ENCODE measurements at places on chromosomes 11 and 22.
A peak's percentile ranks its signal among the peaks of the same experiment; 100 is the strongest.

GRCh38 chr11:10913075-10913474 is 55.2 kb upstream of the ZBED5 start:
- DNase-seq, result no peak

GRCh38 chr11:1511937-1512496 is 25.4 kb upstream of the MOB2 start:
- no peak for DNase-seq

DNA sequence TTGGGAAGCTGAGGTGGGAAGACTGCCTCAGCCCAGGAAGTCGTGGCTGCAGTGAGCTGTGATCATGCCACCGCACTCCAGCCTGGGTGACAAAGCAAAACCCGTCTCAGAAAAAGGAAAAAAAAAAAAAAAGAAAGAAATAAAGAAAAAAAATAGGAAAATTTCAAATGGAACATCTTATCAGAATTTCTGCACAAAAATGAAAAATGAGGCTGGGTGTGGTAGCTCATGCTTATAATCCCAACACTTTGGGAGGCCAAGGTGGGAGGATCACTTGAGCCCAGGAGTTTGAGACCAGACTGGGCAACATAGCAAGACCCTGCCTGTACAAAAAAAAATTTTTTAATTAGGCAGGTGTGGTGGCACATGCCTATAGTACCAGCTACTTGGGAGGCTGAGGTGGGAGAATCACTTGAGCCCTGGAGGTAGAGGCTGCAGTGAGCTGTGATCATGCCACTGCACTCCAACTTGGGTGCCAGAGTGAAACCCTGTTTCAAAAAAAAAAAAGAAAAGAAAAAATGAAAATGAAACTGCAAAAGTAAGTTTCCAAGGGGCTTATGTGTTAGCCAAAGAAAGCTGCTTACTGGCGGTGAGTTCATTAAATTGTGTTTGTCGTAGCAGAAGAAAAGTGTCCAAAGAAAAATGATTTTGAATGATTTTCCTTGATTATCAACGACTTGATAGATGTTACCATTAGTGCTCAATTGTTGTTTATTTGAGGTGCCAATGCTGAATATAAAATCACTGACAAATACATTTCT is 7.5 kb upstream of the CRKL start:
- no peak for DNase-seq

DNA sequence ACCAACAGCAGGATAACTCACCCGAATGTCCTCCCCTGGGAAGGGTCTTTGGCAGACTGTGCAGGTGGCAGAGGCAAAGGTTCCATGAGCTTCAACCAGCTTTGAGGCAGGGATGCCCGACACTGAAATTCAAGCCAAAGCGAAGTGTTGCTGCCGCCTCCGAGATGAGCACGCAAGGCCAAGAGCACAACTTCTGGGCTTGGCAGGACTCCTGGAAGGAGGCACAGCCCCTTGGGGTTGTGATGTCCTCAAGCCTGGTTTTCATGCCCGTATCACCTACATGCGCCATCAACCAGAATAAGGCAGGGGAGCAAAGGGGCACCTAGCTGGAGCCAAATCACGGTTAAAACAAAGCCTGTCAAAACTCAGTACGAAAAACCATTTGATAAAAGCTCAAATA is 5.7 kb downstream of the SIRT3 start:
- DNase-seq, result no peak

DNA sequence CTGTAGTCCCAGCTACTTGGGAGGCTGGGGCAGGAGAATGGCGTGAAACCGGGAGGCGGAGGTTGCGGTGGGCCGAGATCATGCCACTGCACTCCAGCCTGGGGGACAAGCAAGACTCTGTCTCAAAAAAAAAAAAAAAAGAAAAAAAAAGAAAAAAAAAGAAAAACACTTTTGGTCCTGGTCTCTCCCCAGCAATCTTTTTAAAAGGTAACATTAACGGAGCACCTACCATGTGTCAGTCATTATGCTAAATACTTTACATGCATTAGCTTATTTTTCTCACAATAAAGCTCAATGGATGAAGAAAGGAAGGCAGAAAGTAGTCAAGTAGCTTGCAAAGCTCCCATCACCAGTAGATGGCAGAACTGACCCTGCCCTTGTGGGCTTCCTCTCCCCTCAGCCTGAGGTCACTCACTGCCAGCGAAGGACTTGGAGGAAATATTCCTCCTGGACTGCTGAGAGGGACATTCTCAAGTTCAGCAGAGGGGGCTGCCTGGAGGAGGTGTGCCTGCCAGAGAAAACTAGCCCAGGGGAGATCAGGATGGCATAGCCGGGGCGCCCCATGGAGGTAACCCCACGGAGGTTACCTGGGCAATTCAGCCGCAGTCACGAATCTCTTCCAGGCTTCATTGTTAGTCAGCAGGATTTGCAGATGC is 15.5 kb downstream of the APOL3 start:
- peak; percentile 70 for DNase-seq

GRCh38 chr11:118238421-118238820 is 13.6 kb upstream of the JAML start:
- DNase-seq, result no peak

DNA sequence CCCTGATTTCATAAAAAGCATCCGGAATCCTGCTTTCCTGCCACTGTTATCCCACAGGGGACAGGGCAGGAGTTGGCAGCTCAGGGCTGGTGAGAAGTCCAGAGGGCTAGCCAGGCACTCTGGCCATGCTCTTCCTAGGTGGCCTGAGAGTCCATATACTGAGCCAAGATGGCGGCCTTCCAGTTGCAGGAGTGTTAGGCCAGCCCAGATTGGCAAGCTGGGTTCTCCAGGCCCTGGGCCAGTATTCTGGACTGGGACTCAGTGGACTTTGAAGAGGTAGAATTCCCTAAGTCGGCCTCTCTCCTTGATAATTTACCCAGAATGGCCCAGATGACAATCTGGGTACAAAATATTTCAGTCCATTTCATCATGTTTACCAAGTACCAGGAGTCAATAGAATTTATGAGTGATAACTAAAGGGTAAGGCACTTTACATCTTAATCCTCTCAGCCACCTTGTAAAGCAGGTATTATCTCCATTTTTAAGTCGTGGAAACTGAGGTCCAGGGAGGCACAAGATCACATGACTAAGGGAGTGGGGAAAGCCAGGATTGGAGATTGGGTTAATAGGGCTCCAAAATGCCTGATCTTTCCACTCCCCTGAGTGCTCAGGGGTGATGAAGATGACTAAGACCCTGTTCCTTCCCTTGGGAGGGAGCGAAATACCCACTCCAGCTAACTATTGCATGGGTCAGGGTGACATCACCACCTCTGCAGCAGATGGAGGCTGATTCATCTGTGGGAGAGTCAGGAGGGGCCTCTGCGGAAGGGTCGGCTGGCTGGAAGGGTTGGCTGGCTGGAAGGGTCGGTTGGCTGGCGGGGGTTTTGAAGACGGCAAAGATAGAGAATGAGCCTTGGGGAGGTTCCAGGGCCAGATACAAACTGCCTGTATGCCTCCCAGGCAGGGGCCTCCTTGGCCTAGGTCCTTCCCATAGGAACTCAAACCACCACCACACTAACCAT is 1.2 kb upstream of the MICALL1 start:
- DNase-seq, result no peak

- DNase-seq, result peak; percentile 60
Measured at GRCh38 chr11:16785520-16786128, 47.2 kb downstream of the C11orf58 start.

DNA sequence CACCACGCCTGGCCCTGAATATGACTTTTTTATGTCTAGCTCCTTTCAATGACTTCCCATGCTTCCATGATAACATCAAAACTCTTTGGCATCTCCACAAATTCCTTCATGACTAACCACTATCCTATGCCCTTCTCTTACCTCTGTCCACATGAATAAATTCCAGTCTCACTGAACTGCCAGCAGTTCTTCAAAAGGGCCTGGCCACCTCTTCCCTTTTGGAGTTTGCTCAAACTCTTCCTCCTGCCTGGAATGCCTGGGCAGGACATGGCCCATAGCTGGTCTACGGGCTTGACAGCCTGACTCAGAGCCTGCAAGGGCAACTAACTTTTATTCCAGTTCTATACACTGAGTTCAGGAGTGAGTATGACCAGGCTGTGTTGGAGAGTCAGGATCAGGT is 41.8 kb upstream of the ZBTB16 start:
- DNase-seq, result no peak

DNA sequence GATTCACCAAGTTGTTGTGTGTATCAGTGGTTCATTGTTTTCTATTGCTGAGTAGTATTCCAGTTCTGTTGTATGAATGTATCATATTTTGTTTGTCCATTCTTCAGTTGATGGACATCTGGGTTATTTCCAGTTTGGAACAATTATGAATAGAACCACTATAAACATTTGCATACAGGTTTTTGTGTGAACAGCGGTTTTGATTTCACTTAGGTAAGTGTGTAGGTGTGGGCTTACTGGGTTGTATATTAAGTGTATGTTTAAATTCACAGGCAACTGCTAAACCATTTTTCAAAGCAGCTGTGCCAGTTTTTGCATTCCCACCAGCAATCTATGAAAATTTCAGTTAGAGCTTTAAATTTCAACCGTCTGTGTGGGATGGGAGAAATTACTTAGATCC is 217.8 kb downstream of the NELL1 start:
- no peak for DNase-seq

DNA sequence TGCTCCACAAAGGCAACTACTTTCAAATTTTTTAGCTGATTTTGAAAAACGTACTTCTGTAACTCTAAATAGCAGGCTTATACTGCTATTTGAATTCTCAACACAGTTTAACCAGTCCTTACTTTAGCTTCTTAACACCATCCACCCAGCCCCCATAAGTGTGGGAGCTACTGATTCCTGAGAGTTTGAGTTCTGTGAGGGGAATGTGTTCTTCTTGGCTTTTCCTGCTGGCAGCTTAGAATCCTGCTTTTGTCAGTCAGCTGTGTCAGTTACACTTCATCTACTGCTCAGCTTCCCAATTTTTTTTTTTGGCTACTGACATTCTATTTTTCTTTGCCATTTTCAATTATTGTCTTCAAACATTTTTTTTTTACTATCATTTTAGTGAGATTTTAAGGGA is 440.4 kb downstream of the INSC start:
- no peak for DNase-seq

- DNase-seq, result peak; percentile 91
Measured at GRCh38 chr11:57644748-57645688, 4.7 kb downstream of the YPEL4 start.

DNA sequence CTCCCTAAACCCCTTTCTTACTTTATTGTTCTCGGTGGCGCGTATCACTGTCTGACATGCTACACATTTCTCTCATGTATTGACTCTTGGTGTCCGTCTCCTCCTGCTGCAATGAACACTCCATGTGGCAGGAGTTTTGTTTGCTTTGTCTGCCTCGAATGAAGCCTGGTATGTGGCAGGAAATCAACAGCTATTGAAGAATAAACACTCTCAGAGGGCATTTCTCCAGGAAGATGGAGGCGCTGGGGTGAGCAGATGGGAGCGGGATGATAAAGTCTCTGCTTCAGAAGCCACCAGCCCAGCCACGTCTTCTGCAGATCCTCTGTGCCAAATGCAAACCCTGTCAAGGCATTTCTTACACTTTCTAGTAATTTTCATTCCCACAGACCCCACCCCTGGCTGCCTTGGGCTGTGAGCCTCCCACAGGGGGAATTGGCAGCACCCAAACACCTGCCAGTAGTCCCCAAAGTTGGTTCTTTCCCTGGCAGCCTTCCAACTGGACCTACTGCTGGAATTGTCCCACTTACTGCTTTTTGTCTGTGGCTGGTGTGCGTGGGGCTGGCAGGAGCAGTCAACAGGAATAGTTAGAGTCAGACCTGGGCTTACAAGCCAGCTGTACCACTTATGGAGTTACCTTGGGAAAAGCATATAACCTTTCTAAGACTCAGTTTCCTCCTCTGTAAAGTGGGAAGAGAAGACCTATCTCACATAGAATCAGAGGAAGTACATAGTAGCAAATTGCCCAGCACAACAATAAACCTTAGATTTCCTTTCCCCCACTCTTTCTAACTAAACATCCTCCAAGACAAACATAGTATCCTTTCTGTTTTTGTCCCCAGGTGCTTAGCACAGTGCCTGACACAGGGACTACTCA is 13.3 kb upstream of the IL10RA start:
- DNase-seq, result no peak

GRCh38 chr11:1647901-1648652 is 18.5 kb downstream of the KRTAP5-5 start:
- DNase-seq, result no peak

- DNase-seq, result no peak
Measured at GRCh38 chr11:14067686-14068085, 105.2 kb downstream of the SPON1 start.

DNA sequence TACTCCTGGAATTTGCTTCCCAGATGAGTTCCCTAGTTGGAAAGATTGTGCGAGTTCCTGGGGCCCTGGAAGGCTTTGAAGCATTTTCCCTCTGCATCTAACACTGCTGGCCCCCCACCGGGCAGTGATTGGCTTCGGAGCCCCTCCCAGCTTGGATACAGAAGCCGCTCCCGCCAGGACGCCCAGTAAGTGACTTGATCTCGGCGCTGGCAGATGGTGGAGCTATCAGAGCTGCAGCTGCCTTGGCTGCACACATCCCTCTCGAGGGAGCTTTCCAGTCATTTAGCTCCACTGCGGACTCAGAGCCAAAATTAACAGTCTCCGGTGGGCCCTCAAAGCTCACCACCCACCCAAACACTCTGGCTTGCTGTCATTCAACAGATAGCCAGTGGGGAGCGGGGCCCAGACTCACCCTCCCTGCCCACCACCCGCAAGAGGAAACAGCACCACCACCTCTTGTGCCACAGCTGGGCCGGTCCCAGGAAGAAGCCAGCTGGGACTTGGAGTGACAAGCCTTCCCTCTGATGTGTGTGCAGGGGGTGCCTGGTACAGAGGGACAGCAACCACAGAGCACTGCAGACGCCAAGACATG is 162.3 kb downstream of the TRIM29 start:
- no peak for DNase-seq

DNA sequence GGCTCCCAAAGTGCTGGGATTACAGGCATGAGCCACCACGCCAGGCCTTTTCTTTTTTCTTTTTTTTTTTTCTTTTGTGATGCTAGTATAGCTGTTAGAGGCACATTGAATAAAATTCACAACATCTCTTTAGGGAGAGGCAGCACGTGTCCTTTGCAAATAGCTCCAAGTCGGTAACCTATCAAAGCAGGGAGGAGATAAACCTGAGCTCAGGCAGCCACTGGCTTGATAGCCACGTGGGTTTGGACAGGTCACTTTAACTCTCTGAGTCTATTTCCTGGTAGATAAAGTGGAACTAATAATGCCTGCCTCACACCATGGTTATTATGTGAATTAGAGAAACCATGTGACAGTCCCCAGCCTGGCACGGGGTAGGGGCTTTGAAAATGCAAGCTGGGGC is 43.1 kb upstream of the ATXN10 start:
- DNase-seq, result no peak

DNA sequence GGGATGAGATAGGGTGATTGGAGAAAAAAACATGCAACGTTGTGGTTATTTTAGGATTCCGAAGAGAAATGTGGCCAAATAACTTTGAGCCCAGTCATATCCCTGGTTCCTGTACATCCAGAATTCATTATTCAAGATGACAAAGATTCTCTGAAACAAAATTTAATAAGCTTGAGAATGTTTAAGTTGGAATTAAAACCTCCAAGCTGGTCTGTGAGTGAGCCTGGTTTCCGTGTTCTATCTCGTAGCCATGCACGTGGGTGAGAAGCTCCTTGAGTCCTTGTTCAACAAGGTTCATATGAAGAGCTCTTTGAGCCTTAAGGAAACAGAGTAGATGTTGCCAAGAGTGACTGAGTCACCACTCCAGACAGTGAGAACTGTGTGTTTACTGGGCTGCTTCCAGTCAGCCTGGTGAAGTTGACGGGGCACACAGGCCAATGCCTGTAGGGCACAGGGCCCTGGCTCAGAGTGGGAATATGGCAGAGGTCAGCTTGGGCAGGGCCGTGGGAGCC is 206.5 kb downstream of the NAV2 start:
- DNase-seq, result no peak
